ENCODE measurements at places on chromosomes 7 and 10.

DNA sequence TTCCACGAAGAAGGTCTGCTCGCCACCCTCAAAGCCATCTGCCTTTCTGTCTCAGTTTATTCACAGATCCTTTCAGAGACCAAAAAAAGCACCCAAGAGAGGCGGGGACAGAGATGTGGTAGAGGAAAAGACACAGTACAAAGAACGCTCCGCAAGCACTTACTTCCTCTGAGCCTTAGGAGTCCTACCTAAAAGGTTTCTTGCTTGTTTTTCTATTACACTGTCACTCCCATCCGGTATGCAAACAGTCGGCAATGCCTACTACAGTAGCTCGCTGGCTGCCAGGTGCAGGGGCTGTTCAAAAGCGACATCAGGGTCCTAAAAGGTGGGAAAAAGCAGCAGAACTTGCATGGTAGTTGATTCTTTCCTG is 816 bp downstream of the TECPR1 start:
- peak; percentile 68 for DNase-seq

GRCh38 chr7:25068502-25069213 is 56.4 kb downstream of the CYCS start:
- no peak for DNase-seq

- DNase-seq = no peak
Observed at GRCh38 chr10:128894641-128895040, 572.4 kb upstream of the MGMT start.

DNA sequence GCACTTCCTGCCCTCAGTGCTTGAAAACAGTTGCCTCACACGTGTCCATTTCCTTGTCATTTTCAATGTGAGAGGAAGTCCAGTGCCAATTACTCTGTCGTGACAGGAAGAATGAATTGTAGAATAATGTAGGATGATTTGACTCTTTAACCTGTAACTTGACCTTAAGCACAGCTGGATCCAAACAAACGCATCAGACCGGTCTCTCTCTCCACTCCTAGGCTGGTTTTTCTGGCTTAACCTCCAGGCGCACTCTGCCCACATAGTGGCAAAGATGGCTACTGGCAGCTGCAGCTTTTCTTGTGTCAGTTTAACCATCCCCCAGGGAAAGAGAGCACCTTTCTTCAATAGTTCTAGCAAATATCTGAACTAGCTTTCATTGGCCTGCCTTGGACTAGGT is 29.4 kb upstream of the PNLIPRP3 start:
- no peak for DNase-seq

GRCh38 chr7:111987886-111988285 is 218.3 kb downstream of the DOCK4 start:
- no peak for DNase-seq

GRCh38 chr7:21336743-21337142 is 91.1 kb upstream of the SP4 start:
- DNase-seq = no peak

DNA sequence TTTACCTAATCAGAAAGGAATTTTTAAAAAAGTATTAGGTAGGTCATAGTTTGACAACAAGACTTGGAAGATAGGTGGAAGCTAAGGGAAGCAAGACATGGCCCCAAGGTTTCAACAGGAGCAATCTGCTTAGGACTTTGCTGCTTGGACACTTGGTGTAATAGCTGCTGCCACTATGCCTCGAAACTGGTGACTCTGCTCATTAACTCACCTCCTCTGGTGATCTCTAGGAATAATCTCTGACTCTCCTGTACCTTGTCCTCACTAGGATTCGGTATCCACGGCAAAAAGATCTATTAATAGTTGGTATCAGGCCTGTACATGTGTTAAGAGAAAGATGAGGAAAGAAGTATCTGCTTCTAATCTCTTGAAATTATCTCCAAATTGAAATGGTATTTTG is 53.1 kb downstream of the PTEN start:
- DNase-seq = no peak

DNA sequence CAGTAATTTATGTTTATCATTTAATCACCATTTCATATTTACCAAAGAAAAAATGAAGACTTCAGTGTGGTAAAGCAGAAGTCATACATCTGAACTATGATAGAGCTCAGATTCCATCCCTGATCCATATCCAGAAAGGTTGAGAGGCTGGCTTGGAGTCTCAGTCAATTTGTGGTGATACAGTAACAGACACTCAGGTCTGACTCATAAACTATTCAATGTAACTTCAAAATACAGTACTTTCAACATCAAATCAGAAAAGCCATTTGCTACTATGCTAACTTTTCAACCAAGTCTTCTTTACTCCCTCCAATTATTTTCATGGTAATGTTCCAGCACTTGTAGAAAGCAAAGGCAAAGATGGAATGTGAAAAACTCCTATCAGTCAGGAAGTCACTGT is 190.4 kb downstream of the HDAC9 start:
- DNase-seq = no peak

- no peak for DNase-seq
Observed at GRCh38 chr7:121204537-121204936, 124.3 kb upstream of the WNT16 start.

DNA sequence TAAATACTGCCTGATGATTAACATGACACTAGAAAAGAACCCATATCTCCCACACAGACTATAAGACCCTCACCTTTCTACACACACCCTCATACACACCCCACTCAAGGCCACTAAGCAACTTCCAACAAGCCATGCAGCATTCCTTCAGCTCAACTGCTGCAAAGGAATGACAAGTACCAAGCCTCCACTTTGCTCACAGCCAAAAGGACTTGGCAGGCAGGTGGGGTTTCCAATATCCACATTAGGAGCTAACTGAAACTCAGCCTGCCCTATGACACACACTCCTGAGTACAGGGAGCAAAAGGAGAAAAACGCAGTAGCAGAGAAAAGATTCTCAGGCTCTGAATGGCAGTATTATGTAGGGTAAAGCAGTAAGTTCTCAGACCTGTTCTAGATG is 13.4 kb downstream of the USP54 start:
- no peak for DNase-seq

- no peak for DNase-seq
Observed at GRCh38 chr10:98424295-98425254, 9.6 kb upstream of the PYROXD2 start.

DNA sequence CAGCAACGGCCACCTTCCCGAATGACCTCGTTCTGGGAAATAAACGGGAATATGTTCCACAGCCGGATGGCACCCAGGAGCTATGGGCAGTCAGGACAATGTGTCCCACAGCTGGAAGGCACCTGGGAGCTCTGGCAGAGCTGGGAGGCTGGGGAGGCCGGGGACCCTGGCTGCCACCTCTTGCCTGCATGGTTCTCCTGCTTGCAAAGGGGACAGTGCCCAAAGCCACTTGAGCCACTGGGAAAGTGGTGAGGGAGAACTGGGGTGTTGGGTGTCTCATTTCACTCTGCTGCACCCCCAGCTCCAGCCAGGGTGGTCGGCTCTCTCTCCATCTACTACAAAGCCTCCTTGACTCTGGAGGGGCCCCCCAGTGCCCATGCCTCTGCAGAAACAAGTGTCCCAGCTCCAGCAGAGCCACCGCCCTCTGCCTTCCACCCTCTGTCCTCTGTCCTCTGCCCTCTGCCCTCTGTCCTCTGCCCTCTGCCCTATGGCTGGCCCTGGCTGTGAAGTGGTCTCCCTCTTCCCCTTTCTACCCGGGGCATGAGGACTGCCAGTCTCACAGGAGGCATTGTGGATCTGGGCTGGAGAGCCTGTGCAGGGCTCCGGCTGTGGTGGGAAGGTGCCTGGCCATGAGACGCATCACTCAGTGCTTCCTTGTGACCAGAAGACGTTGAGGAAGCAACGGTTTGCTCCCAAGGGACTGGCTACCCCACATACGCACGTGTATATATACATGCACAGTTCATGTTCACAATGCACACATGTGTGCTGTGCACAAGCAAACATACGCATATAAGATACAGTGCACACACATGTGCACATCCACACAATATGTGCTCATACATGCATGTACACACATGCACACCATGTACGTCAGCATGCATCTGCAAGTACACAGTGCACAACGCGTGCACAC is 21.5 kb upstream of the INPP5A start:
- peak; percentile 14 for DNase-seq

DNA sequence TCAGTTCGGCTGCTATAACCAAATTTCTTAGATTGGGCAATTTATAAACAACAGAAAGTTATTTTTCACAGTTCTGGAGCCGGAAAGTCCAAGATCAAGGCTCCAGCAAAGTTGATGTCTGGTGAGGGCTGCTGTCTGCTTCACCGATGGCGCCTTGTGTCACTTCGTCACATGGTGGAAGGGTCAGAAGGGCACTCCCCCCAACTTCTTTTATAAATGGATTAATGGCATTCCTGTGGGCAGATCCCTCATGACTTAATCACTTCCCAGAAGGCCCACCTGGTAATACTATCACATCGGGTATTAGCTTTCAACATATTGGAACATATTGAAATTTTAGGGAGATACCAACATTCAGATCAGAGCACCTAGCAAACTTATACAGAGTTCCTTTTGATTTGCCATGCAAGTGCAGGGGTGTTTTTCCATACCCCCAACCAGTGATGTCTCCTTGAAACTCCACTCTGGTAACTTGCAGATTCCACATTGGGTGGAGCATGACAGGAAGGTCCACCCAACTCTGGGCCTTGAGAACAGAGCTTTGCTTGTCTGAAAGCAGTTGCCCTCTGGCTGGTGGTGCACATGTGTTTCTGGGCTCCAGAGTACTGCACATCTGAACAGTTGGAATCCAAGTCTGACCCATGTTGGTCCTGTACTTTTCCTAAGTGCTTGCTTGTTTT is 85.1 kb upstream of the KMT2E start:
- no peak for DNase-seq

GRCh38 chr10:75428434-75429158 is 2.8 kb upstream of the LRMDA start:
- DNase-seq = no peak

DNA sequence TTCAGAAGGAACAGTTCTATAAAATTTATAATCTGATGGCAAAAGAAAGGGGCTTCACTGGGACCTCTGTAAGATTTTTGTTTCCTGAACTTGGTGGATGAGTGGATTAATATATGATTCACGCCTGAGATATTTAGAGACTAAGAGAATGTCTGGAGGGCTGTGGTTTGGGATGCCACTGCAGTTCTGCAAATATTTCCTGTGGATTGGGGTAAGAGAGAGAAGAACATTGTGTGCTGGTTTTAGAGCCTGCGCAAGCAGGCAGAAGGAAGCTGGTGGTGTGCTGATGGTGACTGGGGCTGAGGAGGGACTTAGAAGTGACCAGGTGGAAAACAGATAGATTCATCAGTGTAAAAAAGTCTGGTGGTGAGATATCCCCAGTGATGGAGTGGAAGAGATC is 87.0 kb downstream of the SUGCT start:
- DNase-seq = no peak

- DNase-seq = no peak
Observed at GRCh38 chr7:153396475-153396874, 636.9 kb downstream of the ACTR3B start.

DNA sequence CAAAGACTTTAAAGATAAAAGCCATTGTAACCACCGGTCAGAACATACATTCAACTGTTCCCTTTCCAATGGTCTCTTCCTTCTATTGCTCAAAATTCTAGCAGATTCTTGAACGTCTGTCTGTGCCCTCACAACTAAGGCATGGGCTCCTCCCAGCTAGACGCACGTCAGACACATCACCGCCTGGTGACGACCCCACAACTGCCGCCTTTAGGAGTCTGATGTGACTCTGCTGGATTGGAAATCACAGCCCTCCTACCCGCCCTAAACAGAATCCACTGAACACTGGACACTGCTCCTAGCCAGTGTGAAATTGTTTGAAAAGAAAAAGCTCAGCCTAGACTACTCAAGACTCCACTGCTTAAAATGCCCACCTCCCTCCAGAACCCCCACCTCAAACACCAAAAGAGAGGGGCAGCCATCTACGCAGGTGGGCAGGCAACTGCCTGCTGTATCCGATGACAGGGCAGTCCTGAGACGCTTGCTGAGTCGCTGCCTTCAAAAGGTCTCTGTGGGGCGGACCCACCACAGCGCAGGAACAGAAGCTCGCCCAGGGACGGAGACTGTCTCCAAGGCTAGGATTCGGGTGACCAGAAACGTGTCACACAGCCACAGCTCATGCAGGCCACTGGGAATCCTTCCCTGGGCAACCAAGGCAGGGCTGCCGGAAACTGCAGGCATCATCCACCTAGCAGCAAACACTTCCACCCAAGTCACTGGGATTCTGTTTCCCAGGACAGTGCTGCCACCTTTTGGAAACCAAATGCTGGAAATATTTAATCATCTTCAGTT is 34.7 kb downstream of the GSDME start:
- no peak for DNase-seq

DNA sequence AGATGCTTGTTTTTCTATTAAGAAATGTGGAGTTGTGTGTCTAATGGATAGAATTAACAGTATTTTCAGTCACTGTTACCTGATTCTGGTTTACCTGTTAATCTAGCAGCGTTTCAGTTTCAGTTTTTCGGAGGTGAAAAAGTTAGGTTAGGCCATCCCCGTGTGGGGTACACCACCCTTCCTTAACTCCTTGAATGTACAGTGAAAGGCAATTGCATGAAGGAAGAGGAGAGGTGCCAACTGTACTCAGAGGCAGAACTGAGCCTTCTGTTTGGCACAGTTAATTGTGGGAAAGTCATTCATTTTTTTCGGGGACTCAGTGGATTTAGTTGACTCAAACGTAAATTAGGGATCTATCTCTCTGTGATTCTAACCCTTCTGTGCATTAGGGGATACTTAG is 35.5 kb downstream of the RPA3 start:
- no peak for DNase-seq

GRCh38 chr10:103917302-103918052 is 507 bp downstream of the STN1 start:
- no peak for DNase-seq

DNA sequence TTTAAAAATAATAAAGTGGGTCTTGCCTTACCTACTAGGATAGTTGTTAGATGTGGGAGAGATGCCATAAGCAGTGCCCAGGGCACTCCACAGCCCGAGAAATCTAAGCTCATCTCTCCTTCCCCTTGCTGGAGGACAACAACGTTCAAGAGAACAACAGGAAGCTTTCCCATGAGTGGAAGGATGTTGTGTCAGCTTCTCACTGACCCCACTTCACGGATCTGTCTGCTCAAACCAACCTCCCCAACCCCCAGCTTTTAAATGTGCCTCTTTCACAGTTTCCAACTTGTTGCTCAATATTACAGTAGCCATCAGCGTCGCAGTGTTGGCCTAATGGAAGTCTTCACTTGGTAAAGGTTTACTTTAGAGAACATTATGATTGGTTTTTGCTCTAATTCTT is 72.1 kb downstream of the PTPRE start:
- DNase-seq = no peak

GRCh38 chr10:96380821-96381220 is 22.0 kb upstream of the OPALIN start:
- no peak for DNase-seq

All from GM13977 (cell line).